ENCODE measurements at places on chromosomes 6 and 20. TPM values are rescaled to one million over a fixed set of nuclear protein-coding genes. Genes with fewer than 3 reads are reported as not detected.

The GPLD1 gene
- 3.1 TPM for polyA plus RNA-seq

GRCh38 chr6:127402890-127403617 is 56.1 kb downstream of the KIAA0408 start:
- DNase-seq: no peak

GRCh38 chr20:37294262-37294981 is 5.0 kb downstream of the MANBAL start:
- no peak for DNase-seq

DNA sequence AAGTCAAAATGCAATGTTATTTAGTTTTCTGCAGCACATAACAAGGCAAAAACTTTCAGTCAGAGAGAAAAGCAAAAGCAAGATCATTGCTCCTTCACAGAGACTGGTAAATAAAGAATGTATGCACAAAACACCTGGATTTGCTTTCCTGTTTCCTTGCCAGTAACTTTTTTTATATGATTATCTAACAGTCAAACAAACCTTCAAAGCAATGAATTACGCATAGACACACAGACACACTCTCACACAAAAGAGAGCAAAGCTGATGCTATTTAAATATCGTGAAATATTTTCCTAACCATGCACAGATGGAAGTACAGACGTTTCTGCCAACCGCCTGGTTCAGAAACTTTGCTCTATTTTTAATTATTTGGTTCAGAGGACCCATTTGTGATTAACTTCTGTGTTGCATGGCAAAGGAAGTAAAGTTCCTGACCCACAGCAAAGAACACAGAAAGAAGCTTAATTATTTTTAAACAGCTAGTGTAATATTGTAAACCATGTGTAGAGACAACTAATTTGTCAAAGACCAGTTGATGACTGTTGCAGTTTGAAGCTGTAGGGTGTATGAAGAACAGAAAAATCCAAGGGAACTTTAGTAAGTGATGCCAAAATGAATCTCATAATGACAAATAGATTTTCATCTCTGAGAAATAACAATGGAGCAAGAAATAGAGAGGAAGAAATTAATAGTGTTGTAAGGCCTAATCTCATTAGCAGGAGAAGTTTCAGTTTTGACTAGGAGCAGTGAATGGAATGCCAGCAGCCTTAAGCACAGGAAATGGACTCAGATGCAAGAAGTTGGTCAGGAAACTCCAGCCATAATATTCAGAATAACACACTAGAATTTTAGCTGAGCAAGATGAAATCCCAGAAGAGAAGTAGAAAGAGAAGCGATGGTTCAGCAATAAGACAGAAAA is 24.1 kb downstream of the ATXN1 start:
- DNase-seq: no peak

DNA sequence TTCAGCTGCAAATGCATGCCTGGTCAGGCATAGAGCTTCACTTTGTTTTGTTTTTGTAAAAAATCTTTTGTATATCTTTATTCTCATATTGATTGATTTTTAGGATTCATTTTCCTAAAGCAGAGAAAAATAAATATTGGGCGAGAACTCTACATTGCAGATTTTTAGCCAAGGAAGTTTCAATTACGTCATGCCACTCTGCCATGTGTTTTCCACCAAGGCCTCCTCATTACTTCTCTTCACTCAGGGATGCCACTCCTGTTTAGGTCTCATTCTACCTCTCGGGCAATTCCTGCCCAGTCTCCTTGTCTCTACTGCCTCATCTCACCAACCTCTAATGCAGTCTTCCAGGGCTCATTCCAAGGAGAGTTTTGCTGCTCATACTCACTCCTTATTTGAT is 497.3 kb upstream of the SPTLC3 start:
- DNase-seq: no peak

Data from right lung (tissue), 10 donors.